Caco-2 (cell line): ENCODE measurements at places on chromosomes 1 and 21.

DNA sequence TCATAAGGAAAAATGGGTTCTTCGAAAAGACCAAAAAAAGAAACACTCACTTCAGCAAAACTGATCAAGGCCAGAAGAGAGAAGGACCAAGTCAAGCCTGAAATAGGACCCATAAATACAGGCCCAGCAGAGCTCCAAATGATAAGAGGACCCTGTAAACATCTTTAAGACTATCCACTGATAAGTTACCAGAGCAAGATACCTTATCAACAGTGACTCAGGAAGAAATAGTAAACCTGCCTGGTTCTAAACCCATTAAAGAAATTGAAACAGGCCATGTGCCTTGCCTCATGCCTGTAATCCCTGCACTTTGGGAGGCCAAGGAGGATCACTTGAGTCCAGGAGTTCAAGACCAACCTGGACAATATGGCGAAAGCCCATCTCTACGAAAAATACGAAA is 81.8 kb upstream of the ERRFI1 start:
- no peak for DNase-seq

DNA sequence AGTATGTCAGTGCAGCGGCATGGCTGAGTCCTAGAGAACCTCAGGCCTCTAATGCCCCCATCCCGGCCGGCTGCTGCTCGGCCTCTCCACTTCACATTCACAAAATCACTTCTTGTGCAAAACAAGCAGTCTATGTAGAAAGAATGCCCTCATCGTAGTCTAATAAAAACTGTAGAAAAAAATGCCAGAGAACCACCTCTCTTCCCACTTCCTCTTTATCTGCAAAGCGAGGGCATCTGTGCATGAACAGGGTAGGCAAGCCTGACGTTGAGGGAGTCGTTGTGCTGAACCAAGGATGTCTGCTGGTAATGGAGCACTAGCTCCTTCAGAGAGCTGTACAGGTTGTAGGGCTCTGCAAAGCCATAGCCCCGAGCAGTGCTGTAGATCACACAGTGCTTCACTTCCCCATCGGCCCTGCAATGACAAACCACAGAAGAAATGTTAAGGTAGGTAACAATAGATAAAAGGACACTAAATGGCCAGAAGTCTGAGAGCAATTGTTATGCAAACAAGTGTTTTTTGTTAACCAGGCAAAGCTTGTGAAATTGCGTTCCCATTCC is 88.9 kb downstream of the PIK3R3 start:
- DNase-seq = no peak

GRCh38 chr1:94332952-94333351 is 85.2 kb upstream of the ABCD3 start:
- DNase-seq = no peak

DNA sequence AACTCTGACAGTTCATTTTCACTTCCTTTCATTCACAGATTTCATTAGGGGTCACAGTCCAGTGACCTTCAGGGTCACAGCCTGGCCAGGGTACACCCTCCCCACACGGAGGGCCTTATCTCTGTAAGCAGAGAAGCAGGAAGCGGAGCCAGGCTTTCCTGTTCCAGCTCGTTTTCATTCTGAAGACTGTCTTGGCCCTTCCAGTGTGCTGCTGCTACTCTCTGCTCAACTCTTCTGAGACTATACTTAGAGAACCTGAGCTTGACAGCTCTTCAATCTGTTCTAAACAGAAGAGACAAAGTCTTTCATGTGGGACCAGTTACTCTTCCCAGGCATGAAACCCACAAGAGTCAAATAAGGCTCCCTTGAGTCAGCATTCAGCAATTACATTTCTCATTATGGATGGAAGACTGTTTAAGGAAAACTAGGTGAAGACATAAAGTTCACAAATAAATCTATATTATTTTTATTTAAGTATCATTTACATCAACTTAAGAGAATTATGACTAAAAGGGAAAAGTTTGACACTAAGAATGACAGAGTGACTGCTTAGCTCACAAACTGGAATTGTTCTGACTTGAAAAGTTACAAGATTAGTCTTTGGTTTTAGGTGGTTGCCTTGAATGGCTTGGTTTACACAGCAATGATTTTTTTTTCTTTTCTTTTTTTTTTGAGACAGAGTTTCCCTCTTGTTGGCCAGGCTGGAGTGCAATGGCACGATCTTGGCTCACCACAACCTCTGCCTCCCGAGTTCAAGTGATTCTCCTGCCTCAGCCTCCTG is 4.8 kb upstream of the TDRD10 start:
- DNase-seq = no peak

DNA sequence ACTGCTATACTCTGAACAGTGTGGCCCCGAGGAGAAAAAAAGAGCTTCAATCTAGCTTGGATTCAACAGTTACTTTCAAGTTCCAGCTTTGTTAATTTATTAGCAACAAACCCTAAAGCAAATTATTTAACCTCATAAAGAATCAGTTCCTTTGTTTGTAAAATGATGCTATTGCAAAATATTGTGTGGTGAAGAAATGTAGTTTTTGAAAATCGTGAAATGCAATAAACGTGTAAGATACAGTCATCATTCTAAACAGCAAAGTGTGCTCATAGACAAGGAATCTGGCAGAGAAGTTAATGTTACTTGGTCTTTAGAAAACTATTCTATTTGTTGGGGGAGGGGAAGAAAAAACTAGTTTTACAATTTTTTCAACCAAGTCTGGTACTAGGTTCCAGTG is 297.6 kb upstream of the ADGRL4 start:
- no peak for DNase-seq

GRCh38 chr1:165851034-165851658 is 23.7 kb downstream of the UCK2 start:
- no peak for DNase-seq

- DNase-seq = no peak
Measured at GRCh38 chr1:62076286-62076685, 118.4 kb upstream of the L1TD1 start.

GRCh38 chr1:21247892-21248715 is 42.2 kb downstream of the ECE1 start:
- DNase-seq = no peak

- no peak for DNase-seq
Measured at GRCh38 chr1:146046664-146047063, 25.1 kb upstream of the HJV start.

DNA sequence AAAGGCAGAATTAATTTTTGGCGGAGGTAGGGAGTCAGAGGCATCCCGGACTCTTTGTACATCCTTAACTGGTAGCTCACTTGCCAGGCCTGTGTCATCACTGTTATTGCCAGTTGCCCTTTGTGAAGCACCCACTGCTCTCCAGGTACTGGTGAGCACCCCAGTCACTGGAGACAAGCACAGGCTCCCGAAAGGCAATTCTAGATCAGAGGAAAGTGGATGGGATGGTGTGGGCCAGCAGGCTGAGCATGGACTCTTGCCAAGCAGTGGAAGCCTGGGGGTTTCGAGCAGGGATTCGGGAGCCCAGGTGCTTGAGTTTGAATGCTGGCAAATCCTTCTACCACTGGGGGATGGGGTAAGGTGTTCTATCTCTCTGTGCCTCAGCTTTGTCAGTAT is 551.1 kb downstream of the MATN1 start:
- DNase-seq = no peak

- DNase-seq = no peak
Measured at GRCh38 chr21:36743446-36743845, 44.5 kb downstream of the SIM2 start.

- DNase-seq = no peak
Measured at GRCh38 chr21:34695434-34695833, 26.6 kb downstream of the CLIC6 start.

DNA sequence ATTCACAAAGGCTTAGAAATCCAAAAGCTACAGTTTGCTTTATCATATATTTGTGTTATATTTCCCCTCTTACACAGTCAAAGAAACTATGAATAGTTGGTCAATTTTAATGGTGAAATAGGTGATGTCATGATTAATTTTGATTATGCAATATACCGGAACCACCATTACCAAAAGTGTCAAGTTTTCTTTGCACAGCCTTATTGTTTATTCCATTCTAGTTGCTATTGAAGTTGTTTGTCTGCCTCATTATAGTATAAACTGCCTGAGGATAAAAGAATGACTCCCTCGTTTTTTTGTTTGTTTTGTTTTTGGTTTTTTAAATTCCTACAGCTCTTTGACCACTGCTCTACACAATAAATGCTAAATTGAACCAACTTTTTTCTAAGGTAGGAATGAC is 690.6 kb upstream of the ZP4 start:
- DNase-seq = no peak

DNA sequence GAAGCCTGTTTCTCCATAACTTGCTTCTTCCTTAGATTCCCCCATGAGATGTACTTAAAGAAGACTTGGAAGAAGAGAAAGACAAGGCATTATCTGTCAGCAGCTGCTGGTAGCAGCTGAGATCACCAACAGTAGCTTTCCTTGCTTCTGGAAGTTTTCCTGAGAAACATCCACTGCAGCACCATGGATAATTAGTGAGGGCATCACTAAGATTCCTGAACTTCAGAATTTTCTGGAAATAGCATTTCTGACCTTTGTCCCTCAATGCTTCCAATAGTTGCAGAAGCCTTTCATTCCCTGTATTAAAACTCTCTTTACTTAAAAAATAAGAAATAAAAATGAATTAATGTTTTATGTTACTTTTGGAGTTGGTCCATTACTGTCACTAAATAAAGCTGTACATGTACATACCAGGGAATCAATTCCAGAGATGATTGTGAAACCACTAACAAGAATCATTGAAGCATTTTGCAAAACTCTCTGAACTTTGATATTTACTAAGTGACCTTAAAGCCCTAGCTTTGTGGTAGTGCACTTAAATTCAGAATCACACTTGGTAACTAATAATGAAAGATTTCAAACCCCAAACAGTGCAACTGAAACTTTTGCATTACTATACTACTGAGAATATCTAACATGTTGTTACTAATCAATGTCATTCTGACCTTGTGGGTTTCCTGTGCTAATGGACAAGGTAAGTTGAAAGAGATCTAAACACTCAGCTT is at the start of gene CFHR4:
TSS of gene CFHR4 (plus strand) at position 538 of the 725 bp plus-strand sequence. CDS start at position 637, 99 bp downstream.
- no peak for DNase-seq

DNA sequence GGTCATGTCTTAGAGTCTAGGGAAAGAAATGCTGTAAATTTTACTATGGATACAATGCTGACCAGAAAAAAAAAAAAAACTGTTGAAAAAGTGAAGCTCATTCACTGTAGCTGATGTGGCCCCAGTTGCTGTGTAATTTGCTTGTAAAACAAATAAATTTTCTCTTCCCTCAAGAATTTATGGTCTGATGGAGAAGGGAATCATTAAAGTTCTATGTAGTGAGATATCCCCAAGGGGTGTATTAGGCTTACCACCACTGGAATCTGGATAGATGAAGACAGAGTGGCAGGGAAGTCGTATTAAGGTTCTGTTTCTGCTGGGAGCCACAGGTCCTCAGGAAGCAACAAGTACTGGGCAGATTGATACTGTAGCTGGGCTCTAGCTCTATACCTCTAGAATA is 860.0 kb downstream of the LTN1 start:
- no peak for DNase-seq

DNA sequence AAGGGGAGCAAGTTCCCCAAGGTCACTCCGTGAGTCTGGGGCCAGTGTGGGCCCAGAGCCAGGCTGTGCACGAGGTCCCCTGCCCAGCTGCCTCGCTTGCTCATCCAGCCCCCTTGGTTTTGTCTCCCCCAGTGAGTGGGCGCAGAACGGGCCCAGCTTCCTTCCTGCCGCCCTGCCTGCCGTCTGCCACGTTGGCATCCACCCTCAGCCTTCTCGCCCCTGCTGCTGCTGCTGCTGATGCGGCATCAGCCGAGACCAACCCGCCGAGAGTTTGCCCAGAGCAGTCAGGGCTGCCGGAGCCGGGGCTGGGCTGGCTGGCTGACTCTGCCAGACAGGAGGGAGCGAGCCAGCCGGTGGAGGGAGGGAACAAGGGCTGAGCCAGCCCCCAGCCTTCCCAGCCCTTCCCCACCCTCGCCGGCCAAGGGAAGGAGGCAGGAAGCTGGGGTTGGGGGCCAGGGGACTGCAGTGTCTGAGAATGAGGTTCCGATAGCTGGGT is 31.4 kb upstream of the WASF2 start:
- DNase-seq = no peak

DNA sequence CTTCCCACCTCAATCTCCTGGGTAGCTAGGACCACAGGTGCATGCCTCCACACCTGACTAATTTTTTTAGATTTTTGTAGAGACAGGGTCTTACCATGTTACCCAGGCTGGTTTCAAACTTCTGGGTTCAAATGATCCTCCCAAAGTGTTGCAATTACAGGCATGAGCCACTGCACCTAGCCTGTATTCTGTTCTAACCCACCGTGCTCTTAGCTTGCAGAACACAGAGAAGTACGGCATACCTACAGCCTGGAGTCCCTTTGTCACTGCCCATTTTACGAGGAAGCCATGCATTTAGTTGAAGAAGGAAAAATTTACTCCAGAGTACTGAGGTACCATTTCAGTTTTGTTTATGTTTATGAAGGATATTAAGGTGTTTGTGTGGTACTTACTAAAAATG is 29.7 kb upstream of the NEXN start:
- DNase-seq = no peak

DNA sequence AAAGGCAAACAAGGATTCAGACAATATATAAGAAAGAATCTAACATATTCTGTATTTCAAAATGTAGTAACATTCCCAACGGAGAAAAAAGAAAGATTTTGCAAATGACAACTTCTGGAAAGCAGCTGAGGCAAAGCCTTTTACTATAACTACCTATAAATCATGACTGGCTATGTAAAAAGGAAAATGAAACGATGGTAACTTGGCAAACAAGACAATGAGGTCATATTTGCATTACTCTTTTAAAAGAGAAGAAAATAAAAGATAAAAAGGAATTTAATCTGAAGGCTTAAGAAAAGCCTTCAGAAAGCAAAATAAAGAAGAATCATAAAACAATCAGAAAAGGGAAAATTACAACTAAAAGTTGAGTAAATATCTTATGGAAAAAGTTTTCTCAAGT is 25.1 kb upstream of the ASPM start:
- no peak for DNase-seq

- no peak for DNase-seq
Measured at GRCh38 chr1:2966449-2967328, 54.6 kb upstream of the ACTRT2 start.

DNA sequence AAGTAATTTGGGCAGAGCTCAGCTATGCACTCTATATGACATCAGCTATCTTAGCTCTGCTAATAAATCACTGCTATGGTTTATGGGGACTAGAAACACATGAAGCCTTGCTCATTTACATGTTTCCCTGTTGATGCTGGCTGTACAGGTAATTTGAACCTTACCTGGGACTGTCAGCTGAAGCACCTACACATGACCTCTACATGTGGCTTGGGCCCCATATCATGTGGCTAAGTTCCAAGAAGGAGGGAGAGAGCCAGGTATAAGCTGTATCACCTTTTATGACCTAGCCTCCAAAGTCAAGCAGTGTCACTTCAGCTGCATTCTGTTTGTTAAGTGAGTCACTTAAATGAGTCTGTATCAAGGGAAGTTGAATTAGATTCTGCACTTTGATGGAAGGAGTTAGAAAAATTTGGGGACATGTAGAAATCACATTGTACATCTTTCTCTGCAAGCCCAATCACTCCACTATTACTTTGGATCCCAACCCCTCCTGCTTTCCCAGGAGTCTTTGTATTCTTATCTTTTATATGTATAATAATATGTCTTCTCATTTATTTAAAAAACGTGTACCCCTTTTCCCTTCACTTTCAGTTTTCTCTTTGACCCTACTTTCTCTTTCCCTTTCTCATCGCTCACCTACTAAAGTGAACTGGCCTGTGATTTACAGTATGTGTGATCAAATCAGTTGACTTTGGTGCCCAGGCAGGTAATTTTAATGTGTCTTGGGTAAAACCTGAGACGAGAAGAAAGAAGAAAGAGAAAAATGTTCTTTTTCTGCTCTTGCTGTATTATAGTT is 53.4 kb upstream of the PRKACB start:
- DNase-seq = no peak

GRCh38 chr1:168654198-168654915 is 74.6 kb downstream of the DPT start:
- no peak for DNase-seq
